ENCODE measurements at places on chromosomes 7 and 10. TPM values are rescaled to one million over a fixed set of nuclear protein-coding genes. Genes with fewer than 3 reads are reported as not detected.

MOGAT3 gene
- not detected for polyA plus RNA-seq

LIPF gene
- not detected for polyA plus RNA-seq

SPDYE9 gene
- 0.14 TPM for polyA plus RNA-seq

CYP2E1 gene
- 0.02 TPM for polyA plus RNA-seq

FAM25A gene
- not detected for polyA plus RNA-seq

DPP6 gene
- not detected for polyA plus RNA-seq

NME8 gene
- not detected for polyA plus RNA-seq

DNA sequence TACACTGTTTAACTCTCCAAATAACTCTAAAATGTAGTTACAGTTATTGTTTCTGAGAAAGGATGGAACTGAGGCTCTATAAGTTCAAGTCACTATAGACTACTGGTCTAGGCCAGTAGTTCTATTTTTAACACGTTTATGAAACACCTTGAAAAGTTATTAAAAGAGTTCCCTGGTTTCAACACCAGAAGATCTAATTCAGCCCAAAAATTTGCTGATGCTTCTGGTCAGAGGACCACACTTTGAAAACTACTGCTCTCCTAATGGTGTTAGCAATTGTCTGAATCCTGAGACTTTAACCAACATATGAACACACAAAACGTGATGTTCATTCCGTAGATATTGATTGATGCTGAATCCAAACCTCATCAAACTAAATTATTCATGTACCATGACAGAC lies 658.6 kb upstream of the STEAP1 start:
- no peak for DNase-seq

- no peak for DNase-seq
Measured at GRCh38 chr10:32961895-32962369, 3.9 kb upstream of the ITGB1 start.

GRCh38 chr7:142161921-142162320 lies 50.4 kb downstream of the MGAM2 start:
- no peak for DNase-seq

DNA sequence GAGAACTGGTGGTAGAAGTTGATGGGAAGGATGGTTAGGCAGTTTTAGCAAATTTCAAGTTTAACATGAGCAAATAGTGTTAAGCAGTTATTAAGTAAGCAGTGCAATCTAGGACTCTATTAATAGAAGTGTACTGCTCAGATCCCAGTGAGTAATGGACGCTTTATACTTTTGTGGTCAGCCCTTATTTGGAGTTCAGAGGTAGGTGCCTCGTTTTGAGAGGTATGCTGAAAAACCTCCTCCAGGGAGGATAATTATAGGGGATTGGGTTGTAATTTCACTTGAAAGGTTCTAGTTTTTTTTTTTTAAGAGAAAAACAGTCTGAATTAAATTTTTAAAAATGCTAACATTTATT lies 33.5 kb upstream of the CCDC7 start:
- no peak for DNase-seq

- no peak for DNase-seq
Measured at GRCh38 chr10:110083884-110084283, 76.1 kb downstream of the ADD3 start.

DNA sequence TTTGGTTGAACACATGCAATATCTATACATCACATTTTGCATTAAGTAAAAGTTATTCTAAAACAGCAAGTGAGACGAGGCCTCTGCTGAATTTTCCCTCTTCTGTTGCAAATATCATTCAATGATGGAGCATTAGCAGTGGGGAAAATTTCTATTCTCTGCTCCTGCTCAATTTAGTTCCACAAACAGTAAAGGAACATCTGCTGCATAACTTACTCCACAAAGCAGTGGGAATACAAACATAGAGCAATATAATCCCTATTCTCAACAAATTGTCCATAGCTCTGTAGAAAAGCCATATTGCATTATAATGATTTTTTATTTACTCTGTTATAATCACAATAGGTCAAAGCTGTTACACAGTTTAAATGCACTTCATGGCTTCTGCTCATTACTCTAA lies 5.9 kb downstream of the AGR3 start:
- no peak for DNase-seq

DNA sequence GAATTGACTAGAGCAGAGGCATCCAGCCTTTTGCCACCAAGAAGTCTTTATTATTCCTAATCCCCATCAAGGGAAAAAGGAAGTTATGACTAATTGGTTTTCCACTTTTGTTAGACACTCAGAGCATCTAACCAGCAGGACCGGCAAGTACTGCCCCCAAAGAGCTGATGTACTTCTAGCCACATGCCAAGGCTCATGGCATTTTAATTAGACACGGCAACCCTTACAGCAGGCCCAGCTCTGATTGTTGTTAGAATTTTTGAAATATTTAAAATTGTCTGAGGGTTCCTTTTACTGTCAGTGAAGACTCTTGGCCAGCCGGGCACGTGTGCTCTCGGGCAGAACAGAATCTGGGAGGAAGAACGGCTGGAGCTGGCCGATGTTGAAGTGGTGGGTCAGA lies 114.8 kb downstream of the SPAG6 start:
- DNase-seq, result no peak

DNA sequence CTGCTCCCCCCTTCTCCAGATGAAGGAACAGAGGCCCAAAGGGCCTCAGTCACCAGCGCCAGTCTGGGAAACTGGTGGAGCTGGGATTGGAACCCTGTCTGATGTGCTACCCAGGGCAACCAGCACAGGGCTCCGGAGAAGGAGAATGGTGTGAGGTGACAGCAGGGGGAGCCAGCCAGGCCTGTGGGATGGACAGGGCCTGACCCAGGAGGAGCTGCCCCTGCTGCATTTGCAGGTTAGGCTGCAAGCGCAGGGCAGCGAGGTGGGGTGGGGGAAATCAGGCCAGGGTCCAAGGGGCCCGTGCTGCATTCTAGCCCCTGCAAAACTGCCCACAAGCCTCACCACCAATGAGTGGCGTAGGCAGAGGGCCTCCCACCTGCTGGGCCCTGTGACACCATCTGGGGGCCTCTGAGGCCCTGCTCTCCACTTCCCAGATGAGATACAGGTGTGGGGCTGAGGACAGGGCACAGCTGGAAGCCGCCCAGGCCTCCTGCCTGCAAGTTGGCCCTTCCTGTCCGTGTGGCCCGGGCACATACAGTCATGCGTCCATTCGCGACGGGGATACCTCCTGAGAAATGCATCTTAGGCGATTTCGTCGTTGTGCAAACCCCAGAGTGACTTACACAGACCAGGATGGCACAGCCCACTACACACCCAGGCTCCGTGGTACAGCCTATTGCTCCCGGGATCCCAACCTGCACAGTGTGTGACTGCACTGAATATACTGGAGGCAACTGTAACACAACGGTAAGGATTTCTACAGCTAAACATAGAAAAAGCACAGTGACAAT lies 45.3 kb downstream of the RASGEF1A start:
- no peak for DNase-seq

GRCh38 chr7:140231771-140232491 lies 55.1 kb upstream of the KDM7A start:
- DNase-seq, result no peak

GRCh38 chr7:42614636-42615035 lies 297.2 kb downstream of the C7orf25 start:
- no peak for DNase-seq

GRCh38 chr10:130018730-130019185 lies 54.7 kb upstream of the EBF3 start:
- DNase-seq, result no peak

DNA sequence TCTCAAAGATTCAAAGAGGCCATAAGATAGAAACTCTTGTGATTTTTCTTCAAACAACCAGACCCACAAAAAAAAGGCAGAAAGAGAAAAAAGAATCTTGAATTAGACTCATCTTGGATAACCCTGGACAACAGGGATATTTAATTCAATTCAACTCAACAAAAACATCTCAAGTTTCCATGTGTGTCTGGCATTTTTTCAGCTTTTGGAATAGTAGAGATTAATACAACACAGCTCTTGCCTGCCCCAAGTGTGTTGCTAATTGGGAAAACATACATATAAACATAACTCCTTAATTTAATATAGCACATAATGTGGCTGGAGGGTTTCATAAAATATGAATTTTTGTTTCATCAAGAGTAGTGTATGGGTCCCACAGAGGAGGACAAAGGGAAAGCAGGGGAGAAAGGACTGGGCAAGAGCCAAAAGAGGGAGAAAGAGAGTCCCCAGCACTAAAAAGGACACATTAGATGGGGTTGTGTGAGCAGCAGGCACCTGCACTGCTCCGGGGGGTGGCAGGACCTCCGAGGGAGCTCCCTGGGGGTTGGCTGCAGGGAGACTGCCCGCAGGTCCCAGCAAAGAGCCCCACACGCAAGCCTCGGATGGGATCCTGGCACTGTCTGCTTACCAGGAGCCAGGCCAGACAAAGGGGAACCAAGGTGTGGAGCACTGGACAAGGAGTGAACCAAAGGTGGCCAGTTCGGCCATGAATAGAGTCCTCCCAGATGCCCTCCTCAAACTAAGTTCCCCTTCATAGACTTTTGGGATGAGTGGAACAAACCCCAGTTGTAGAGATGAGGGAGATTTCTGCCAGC lies 65.6 kb upstream of the TMEM72 start:
- DNase-seq, result no peak

GRCh38 chr7:29561271-29561670 lies 2.4 kb upstream of the PRR15 start:
- DNase-seq, result no peak

DNA sequence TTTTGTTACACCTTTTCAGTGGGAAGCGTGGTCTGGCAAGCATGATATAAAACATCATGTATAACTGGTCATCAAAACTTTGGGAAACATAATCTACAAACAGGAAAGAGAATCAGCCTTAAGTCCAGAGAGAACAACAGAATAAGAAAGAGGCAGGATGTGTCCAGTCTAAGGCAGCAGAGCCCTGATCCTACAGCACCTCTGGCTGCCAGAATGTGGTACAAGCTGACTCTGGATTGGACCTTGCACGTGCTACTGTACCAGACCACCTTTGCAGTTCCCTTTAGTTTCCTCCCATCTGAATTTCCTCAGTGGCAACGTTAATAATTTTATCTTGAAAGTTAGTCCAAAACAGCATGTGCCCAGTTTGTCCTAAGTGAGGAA lies 824.6 kb upstream of the IGFBP3 start:
- no peak for DNase-seq

DNA sequence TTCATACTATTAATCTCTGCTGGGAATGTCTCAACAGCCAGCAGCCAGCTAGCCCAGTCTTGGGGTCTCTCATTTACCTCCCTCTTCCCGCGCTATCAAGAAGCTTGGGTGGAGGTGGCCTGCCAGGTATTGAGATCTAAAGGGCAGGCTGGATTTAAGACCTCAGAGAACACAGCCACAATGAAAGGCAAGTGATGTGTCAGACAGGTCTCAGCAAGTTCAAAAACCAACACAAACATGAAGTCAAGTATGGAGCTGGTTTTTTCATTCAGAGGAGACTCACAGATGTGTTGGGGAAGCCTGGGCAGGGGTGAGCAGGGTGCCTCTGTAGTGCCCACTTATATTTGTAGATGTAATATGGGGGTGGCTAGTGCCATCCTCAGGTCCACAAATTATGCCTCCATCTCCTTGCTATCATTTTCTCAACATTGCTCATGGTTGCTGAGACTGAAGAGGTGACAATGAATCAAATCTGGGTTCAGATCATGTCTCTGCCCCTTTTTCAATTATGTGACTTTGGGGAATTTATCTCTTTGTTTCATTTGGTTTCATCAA lies 27.7 kb upstream of the CROT start:
- DNase-seq, result no peak

GRCh38 chr10:86344281-86344680 lies 22.3 kb downstream of the GRID1 start:
- no peak for DNase-seq

- DNase-seq, result no peak
Measured at GRCh38 chr10:69692267-69692666, 62.2 kb downstream of the FAM241B start.

DNA sequence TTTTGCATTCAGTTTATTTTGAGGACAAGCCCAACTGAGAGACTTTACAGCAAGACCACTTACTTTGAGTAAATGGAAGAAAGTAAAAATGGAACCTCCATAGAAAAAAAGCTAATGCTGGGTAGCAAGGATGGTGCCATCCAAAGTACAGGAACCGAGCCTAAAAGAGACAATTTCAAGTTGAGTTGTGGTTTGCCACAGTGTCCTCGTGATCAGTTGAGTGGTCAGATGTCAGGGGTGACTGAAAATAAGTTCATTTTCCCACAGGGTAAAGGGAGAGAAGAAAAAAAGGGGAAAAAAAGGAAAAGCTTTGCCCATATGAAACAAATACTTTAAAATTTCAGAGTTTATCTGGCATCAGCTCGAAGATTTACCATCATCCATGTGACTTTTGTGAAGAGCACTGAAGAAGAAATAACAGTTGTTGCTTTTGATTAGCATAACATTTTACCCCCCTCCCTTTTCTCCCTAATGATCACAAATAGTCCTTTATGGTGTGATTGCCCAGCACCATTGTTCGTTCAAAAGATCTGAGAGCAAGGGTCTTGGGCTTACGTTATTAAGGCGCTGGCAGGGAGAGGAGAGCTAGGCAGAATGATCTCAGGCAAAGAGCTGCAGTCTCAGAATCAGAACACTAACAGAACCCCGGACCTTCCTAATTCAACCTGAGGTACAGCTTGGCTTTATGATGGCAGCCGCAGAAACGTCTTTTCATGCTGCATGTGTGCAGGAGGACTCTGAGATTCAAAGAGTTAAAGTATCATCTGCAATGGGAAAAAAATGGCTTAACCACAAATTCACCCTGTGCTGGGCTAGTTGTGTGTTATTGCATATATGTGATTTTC lies 338.1 kb downstream of the RNLS start:
- no peak for DNase-seq

DNA sequence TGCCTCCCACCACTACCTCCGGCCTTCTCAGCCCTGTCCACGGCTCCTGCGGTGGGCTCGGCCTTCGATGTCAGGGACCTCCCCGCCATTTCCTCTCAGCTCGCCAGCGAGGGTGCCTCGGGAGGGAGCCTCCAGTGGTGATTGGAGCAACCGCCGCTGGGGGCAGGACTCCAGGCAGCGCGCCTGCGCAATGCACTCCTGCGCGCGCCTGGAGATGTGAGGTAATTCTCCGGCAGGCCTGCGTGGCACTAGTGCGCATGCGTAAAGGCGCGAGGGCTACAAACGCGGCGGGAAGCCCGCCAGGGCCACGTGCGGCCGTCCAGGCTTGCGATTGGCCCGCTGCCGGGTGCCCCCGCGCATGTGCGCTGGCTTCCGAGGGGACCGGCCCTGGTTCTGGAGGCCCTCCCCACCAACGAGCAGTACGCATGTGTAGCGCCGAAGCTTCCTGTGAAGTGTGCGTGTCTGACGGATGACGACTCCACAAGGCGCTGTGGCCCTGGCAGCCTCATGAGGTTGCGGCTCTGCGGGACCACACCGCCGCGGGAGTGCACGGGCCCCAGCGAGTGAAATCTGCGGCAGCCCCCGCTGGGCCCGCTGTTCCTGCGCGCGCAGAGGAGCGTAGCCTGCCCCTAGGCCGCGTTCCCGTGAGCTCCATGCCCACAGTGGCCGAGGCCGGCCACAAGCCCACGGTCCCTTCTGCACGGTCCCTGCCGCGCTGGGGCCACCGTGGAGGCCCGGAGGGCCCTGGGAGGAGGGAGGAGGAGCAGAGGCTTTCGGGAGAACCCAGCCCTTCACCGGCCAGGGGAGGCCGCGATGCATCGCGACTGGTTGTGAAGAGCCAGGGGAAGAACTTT lies at the start of gene SYCE1:
Gene SYCE1 (minus strand): TSS at position 143 of the 854 bp plus-strand sequence. CDS start 54 bp downstream, at position 89.
- DNase-seq, result no peak

- DNase-seq, result peak; percentile 33
Measured at GRCh38 chr10:27743012-27743876, 2.4 kb downstream of the MKX start.

Measured in naive thymus-derived CD8-positive, alpha-beta T cell (primary cell).